ENCODE measurements at places on chromosomes 4 and X.

DNA sequence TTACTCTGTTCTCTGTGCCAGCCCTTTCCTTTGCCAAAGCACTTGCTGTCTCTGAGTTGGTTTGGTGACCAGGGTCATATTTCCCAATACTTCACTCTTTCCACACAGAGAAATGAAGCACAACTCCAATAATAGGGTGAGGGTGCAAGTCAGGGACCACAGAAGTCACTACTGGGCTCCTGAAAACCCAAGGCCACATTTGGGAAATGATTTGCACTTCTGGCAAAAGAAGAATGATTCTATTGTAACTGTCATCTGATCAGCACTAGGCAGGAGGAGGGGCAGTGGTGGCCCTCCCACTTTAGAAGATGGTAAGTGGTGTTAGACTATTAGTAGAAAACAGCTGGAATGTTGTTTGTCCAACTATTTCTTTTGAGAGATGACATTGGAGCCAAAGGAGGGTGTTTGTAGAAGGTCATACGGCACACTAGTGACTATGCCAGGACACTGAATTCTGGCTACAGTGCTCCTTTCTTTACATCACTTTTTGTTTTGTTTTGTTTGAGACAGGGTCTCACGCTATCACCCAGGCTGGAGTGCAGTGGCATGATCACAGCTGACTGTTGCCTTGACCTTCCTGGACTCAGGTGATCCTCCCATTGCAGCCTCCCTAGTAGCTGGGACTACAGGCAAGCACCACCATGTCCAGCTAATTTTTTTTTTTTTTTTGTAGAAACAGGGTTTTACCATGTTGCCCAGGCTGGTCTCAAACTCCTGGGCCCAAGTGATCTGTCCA is 10.8 kb upstream of the HADH start:
- DNase-seq = no peak

DNA sequence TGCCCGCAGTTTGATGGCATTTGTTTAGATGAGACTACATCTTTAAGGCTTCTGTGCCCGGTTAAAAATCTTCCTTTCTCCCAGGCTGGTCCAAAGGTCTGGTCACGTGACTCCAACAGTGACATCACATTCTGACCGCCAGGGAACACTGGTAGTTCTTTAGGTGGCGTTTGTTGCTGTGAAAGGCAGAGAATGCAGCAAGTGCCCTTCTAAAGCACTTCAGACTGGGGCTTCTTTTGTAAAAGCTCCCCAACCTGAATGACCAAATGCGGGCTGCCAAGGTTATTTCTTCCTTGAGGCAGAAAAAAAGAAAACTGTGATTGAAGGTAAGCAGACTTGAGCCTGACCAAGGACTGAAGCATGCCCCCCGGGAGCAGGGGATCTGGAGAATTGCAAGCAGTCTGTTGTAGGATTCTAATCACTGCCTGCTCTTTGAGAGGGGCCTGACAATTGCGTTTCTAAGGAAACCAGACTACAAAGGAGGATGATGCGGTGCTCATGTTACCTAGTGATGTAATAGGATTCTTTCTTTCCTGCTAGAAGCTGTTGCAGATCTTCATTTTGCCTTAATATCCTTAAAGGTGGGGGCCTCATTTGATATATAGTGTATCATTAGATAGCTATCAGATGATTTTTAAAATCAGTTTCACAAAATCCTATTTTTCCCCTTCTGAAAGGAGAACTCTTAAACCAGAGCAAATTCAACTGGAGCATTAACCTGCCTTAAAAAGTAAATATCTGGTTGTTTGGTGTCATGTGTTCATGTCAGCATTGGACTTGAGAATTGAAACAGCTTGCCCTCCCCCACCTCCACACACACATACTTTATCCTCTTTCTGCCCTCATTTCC is 133.1 kb downstream of the AKAP4 start:
- DNase-seq = no peak

- DNase-seq = no peak
These were observed 56.9 kb downstream of the PCGF3 start for GRCh38 chr4:762211-763190.

DNA sequence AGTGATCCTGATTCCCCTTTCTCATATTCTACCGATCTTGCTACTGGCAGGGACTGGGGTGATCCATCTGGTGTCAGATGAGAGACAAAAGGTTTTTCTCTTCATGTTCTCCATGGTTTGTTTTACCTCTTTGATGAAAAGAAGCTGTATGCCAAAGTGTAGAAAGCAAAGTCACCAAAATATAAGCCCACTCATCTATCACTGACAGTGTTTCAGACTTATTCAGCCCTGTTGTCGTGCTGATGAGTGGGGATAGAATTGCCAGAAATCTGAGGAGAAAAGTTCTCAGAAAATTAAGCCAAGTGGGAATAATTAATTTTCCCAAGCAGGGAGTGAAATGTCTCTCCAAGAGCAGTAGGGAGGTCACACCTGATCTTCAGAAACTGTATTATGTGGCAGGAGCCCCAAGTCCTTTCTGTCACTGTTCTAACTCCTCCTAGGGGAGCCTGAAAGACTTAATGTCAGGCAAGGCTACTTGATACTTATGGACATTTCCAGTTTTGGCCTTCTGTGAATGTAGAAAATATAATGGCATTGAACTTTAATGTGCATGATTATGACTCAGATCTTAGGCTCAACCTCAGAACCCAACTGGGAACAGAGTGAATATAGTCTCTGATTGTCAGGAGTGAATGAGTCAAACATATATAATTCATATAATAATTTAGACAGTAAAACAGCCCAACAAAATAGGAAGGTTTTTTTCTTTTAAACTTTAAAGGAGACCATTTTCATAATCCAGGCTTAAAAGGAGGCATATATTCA is 298.1 kb downstream of the ANKRD50 start:
- DNase-seq = no peak

- no peak for DNase-seq
These were observed 258.6 kb downstream of the ADAM29 start for GRCh38 chr4:175176710-175177109.

DNA sequence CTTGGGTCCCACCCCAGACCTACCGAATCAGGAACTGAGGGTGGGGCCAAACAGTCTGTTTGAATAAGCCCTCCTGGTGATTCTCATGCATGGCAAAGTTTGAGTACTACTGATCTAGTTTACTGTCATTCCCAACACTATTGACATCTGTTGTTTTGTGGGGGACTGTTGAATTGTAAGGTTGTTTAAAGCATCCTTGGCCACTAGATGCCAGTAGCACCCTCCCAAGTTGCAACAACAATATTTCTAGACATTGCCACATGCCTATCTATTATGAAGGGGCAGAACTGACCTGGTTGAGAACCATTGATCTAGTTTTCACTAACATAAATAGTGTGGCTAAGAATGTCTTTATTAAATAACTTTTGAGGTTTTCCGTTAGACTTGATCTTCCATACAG is 15.1 kb downstream of the TAF9B start:
- DNase-seq = no peak

DNA sequence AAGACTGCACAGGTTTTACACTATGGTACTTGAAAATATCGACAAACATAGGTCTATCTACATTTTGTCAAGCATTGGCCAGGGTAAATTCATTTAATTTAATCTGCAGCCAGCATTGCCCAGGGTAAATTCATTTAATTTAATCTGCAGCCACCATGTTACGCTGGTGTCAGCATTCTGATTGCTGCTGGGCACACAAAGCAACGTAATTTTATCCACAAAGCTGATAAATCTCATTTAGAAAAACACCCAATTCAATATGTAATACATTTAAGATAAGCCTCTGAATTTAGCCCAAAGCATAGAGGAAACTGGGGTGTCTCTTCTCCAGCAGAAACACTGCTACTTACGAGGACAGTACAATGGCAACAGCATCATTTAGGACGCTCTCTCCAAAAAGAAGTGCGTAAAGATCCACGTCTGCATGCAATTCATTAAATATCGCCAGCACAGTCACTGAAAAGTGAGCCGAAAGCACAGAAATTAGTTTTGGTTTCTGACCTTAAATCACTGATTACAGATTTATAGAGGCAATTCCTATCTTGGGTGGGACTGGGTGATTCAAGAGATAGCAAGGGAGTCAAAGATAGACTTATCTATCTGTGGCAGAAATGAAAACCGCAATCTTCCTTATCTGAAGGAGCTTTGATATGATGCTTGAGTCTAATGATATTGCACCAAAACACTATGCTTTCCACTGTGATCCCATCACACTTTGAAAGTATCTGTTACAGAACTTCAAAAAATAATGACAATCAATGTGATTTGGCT is 88.8 kb downstream of the CHST7 start:
- DNase-seq = no peak

Measured in upper lobe of left lung (tissue), 6 donors.